ENCODE measurements at places on chromosomes 1 and 21. TPM values are rescaled to one million over a fixed set of nuclear protein-coding genes. Genes with fewer than 3 reads are reported as not detected.

The TEX38 gene
- not detected for total RNA-seq

The KRTAP6-1 gene
- not detected for total RNA-seq

The HSPB7 gene
- not detected for total RNA-seq

The CA14 gene
- not detected for total RNA-seq

The TRIM45 gene
- total RNA-seq = not detected

The FCN3 gene
- not detected for total RNA-seq

The ZBTB8A gene
- 0.29 TPM for total RNA-seq

The SLC22A15 gene
- total RNA-seq = 3.3 TPM

The VCAM1 gene
- not detected for total RNA-seq

The TFF2 gene
- total RNA-seq = not detected

The TENT5C gene
- 26.5 TPM for total RNA-seq

The C8B gene
- not detected for total RNA-seq

The CR1L gene
- not detected for total RNA-seq

The PLA2G2F gene
- not detected for total RNA-seq

The SLAMF6 gene
- total RNA-seq = 72.4 TPM

Data from OCI-LY7 (cell line).